ENCODE measurements at places on chromosomes 2 and 18.

DNA sequence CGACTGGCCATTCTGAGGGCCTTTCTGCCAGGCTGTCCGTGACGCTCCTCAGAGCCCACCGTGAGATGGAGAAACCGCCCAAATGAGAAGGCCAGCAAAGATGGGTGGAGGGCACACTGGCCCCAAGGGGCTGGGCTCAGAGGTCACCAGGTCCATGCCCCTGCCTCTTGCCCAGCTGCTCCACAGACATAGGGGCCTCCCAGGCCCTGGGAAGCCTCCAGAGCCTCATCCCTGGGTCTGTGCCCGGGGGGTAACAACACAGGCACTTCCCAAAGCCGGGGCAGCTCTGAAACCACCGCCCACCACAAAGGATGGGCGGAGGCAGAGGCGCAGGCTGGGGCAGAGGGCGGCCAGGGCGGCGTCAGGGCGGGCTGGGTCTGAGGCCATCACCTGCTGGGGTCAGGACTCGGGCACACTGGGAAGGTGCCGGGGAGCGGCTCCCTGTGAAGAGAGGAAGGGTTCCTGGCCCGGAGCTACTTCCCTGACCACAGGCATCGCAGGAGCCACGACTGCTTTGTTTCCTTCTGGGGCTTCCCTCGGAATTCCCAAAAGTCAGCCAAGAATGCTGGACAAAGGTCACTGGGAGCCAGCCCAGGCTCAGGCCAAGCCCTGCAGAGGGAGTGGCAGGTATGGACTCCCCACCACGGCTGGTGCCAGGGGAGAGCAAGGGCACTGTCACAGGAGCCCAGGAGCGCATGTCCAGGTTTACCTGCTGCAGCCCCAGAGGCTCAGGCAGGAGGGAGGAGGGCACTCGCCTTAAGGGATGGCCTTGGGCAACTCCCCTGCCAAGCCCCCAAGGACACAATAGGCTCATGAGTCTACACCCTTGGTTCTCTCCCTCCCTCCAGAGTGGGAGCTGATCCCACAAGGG, 9.4 kb downstream of the CYP26B1 start:
- no peak for DNase-seq

- DNase-seq = no peak
These were observed 956.2 kb upstream of the LRATD1 start for GRCh38 chr2:13676269-13676668.

- no peak for DNase-seq
These were observed 10.5 kb downstream of the TM4SF20 start for GRCh38 chr2:227368574-227368973.

- DNase-seq = no peak
These were observed 147.7 kb upstream of the DPP10 start for GRCh38 chr2:114294741-114295140.

DNA sequence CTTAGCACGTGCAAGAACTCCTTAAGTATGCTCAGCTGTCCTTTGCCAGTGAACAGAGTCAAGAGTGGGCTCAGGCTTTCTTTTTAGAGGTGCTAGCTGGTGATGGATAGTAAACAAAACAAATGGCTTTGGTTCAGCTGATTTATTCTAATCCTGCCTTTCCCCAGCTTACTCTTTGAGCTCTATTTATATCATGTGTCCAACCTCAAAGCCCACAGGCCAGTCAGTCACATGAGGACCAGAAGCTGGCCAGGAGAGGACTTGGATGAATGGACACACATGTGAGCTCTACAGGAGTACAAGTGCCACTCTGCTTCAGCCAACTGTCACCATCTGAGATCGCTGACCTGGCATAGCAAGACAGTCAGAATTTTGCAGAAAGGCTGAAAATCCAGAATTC, 59.4 kb downstream of the STK39 start:
- no peak for DNase-seq

GRCh38 chr18:79542876-79543750, 136.5 kb upstream of the CTDP1 start:
- no peak for DNase-seq

DNA sequence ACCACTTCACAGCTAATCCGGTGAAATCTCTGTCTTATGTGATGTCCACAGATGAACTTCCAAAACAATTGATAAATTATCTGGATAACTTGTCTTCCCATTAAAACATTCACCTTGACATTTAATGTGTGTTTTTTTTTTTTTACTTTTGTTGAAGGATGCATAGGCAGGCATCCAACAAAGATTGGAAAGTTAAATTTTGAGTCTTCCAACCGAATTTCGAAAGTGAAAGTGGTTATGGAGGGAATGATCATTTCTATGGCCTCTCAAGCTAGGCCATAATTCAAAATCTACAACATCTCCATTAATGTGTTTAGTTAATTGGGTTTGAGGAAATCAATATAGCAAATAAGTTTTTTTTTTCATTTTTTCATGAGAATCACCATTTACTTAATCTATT, 1495.5 kb upstream of the ACVR2A start:
- no peak for DNase-seq

GRCh38 chr2:82013641-82014040, 1709.1 kb upstream of the LRRTM1 start:
- DNase-seq = no peak

- no peak for DNase-seq
These were observed 255.3 kb downstream of the BCL11A start for GRCh38 chr2:60298006-60298696.

DNA sequence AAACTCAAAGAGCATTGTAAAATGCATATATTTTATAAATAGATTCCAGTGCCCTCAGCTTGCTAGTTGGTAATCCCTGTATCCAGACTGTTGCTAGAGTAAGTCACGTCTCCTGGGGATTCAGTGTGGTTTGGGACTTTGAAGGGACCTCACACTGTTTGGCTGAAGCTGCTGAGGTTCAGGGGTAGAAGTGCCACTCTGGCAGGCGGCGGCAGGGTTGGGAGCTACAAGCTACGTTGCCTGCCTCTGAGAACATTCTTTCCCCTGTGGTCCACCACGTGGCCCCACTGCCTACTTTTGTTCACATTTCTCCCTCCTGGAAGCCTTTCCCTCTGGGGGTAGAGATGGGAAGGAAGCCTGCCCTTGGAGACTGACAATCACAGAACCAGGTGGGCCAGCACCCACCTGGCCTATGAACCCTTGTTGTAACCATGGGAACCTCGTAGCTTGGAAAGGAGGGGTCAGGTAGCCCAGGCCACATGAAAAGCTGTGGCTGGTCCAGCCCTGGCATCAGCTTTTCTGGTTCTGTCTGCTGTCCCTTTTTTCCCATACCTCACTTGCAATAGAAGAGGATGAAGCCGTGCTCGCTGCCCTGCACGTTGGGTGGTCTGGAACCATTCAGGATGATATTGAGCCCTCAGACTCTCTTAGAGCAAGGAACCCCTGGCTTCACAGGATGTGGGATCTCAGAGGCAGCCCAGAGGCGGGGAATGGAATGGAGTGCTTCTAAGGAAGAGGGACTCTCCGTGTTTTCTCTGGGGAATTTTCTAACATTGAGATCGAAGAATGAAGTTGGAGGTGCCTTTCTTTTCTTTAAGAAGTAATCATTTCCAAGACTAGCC, 2.9 kb downstream of the RNF144A start:
- no peak for DNase-seq

GRCh38 chr2:119106301-119106897, 52.2 kb downstream of the C1QL2 start:
- DNase-seq = no peak

- DNase-seq = no peak
These were observed 18.1 kb upstream of the DYNC1I2 start for GRCh38 chr2:171669121-171669520.

GRCh38 chr2:208879666-208880065, 473.1 kb downstream of the PTH2R start:
- DNase-seq = no peak

DNA sequence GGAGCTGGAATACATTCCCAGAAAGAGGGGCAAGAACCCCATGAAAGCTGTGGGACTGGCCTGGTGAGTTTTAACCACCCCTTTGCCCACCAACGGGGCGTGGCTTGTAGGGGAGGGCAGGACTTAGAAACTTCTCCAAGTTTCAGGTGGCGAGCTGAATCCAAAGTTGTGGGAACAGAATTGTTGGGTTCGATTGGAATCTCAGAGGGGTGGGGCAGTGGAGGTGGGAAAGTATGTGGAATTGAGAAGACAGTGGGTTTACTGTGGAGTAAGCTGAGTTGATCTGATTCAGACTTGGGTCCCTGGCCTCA, 1.1 kb downstream of the PNKD start:
- no peak for DNase-seq

DNA sequence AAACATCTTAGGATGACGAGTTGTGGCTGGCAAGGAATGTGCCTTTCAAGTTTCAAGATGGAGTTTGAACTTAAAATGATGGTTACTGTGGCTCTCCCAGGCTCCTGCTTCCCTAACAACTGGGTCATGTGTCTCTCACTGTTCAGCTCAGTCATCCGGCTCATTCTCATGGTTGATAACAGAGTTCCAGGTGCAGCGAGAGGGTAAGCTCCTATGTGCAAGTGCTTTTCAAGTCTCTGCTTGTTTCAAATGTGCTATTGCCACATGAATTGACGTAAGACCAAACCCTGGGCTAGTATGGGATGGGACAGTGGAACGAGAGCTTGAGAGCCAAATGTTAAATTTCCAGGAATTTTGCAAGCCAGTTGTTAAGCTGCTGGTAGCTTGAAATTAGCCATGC, 19.5 kb upstream of the PUM2 start:
- DNase-seq = no peak

DNA sequence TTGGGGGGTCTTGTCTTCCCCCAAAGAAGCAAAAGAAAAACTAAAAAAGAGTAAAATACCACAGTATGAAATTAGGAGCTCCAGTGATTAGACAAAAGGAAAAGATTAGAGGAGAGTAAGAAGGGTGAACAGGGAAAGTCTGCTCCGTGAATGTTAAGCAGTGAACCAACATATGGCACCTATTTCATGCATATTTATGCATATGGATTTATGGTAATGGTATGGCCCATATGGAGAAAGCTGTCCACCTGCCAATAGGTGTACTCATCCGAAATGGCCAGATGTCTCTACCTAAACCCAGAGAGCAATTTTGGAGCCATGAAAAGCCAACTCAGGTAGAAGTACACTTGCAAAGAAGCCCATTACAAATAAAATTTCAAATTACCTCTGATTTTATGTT, 404.0 kb upstream of the RAB6C start:
- no peak for DNase-seq

DNA sequence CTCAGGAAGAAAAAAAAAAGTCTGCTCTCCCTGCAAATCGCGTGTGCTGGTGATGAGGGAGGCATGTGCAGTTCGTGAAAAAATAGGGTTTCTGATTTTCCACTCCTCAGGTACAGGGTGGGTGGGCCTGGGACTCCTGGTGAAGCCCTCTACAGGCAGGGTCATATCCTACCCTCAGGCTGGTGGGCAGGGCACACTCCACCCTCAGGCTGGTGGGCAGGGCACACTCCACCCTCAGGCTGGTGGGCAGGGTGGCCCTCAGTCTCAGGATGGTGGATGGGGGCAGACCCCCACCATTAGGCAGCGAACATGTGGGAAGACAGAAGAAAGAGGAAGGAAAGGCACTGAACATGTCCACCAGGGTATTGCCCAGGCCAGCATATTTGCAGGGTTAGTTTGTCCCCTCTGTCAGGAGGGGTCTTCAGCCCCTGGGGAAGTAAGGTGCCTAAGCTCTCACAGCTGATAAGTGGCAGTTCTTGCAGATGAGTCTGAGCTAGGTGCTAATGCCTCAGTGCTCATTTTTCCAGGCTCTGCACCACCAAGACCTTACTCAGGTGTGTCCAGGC, 95.2 kb upstream of the RAB6C start:
- DNase-seq = no peak

DNA sequence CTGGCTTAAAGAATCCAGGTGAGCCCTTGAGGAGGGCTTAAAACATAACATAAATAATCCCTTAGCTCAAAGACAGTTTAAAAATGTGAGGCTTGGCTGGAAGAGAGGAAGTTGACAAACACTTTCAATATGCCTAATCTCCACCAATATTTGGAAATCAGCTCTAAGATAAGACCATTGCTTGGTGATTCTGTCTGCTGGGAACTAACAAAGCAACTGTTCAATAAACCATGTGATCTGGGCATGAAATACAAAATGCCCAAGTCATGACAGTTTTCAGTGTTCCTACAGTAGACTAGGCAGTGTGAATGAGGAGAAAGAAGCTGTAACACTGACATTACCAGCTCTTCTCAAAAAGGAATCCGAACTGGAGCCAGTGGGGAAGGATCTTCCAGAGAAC, 10.7 kb downstream of the MFF start:
- no peak for DNase-seq

DNA sequence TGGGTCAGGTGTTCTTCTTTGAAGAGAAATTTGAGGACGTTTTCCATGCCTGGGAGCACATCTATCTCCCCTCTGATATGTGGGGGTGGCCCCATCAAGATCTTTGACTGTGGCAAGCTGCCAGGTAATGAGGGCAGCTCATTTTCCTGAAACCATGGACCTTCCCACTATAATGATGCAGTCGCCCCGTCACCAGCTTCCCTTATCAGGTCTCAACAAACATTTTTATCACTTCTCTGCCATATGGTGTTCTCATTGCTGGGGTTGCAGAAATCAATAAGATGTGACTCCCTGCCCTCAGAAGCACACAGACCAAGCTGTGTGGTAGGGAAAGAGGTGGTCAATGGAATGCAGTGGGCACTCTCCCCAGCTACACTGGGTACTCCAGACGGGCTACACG, 48.4 kb upstream of the B3GNT7 start:
- no peak for DNase-seq

DNA sequence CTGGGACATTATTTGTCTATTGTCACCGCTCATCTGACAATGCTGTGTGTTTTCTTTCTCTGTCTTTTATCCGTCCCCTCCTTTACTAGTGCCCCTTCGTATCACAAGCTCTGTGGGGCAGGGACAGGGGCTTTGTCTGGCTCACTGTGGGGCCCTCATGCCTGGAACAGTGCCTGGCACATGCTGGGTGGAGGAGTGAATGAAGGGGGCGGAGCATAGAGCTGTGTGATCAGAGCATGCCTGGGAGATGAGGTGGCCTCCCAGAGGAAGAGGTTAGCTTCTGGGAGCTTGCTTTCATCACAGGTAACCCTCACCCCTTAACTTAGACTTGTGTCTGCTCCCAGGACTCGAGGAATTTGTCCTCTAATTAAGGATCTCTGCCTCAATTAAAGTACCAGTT, 16.4 kb downstream of the MTCL1 start:
- no peak for DNase-seq

GRCh38 chr2:33785201-33786106, 186.4 kb upstream of the FAM98A start:
- DNase-seq = no peak

DNA sequence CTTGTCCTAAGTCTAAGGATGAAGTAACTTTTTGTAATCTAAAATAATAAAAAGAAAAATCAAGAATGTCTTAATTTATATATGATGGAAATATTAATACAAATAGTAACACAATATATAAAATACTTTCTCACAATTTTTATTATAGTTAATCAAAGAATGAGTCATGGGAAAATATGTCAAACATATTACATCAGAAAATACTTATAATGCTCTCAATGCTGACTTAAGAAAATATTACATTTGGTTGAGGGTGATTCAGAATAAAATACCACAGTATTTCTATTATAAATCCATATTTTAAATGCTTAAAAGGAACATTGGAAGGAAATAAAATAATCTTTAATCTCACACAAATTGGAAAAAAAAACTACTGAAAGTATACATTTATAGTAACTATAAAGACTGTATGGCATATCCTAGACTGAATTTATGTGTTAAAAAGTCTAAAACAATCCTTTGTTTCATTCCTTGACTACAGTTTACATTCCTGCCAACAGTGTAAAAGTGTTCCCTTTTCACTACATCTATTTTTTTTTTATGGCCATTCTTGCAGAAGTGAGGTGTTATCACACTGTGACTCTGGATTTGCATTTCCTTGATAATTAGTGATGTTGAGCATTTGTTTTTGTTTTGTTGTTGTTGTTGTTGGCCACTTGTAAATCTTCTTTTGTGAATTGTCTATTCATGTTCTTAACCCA, 1573.5 kb upstream of the ACVR2A start:
- no peak for DNase-seq

Data from stimulated activated CD8-positive, alpha-beta memory T cell treated with anti-CD3 and anti-CD28 coated beads, Interleukin-15, amount 100 ng/mL, for 48 hours (primary cell).